AG04450 (cell line): ENCODE measurements at places on chromosomes 2 and 18.

- DNase-seq = no peak
Observed at GRCh38 chr2:225841314-225841713, 441.8 kb downstream of the NYAP2 start.

- no peak for DNase-seq
Observed at GRCh38 chr2:200184748-200185627, 121.5 kb upstream of the SPATS2L start.

DNA sequence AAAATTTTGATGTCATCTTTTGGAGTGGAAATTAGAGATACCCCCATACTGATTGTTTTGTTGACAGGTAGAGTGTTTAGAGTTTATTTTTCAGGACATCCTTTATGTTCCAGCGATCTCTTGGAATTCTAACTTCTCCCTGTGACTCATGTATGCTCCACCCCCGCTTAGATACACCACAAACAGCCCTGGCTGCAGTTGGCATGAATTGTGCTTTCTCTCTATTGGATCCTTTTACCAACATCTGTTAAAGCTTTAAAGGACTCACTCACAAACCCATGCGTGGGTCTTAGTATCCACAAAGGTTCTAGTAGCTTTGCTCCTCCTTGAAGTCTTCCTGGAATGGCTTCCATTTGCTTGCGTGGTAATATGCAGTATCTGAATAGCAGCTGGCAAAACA, 409.5 kb upstream of the POU3F3 start:
- DNase-seq = no peak

DNA sequence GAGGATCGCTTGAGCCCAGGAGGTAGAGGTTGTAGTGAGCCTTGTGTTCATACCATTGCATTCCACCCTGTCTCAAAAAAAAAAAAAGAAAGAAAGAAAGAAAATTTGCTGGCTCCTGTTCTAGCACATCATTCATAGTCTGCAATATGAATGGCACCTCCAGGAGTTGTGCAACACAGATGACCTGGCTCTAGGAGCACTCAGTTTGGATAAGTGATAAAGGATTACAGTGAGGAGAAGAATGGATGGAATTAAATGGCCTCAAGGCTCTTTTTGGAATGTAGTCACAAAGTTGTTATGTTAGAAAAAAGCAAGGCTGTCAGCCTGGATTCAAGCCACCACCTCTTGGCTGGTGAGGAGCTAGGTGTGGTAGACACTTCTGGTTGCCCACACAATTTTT, 21.5 kb upstream of the SPRED2 start:
- DNase-seq = no peak

DNA sequence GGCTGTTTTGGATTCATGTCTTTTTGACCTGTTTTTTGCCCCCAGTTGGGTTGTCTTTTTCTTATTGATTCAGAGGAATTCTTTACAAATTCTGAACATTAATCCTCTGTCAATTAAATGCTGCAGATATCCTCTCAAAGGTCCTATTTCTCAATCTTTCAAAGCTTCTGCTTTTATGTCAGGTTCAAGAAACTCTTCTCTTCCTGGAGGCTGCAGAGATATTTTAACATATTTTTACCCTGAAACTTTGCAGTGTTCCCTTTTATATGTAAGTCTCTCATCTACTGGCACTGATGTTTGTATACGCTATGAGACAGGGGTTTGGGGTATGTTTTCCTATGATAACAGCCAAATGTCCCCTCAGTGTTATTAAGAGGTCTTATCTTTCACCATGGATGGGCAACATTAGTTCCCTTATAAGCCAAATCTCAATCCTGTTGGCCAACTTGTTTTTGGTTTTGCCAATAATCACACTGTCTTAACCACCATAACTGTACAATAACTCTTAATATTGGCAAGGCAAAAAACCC, 159.3 kb downstream of the HDAC4 start:
- DNase-seq = no peak

- no peak for DNase-seq
Observed at GRCh38 chr2:144503242-144503641, 16.7 kb downstream of the ZEB2 start.

GRCh38 chr2:27652790-27653189, 10.6 kb downstream of the SUPT7L start:
- DNase-seq = no peak

DNA sequence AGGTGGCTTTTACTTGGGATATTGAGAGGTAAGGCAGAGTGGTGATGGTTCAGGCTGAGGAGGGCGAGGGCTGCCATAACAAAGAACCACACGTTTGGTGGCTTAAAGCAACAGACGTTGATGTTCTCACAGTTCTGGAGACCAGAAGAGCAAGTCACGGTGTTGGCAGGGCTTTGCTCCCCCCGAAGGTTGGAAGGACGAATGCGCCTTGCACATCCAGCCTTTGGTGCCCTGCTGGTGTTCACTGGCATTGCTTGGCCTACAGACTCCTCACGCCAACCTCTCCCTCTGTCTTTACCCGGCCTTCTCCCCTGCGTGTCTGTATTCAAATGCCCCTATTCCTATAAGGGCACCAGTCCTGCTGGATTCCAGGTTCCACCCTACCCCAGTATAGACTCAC, 125.4 kb downstream of the TPO start:
- DNase-seq = no peak

DNA sequence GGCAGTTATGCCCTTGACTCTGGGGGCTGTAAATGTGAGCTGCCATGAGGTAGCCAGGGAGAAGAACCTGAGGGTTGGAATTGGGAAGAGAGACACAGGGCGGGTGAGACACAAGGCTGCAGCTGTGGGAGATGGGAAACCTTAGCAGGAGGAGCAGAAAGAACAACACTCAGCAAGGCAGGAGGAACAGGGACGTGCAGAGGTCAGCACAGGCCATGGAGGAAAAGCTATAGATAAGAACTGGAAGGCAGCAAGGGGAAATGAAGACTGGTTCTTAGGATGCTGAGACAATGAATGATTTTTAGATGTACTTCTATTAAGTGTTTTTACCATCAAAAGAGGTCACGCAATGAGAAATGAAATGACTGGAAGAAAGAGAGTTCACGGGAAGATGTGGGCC, 80.2 kb downstream of the USP40 start:
- no peak for DNase-seq

GRCh38 chr2:176669398-176670174, 400.3 kb downstream of the MTX2 start:
- no peak for DNase-seq

DNA sequence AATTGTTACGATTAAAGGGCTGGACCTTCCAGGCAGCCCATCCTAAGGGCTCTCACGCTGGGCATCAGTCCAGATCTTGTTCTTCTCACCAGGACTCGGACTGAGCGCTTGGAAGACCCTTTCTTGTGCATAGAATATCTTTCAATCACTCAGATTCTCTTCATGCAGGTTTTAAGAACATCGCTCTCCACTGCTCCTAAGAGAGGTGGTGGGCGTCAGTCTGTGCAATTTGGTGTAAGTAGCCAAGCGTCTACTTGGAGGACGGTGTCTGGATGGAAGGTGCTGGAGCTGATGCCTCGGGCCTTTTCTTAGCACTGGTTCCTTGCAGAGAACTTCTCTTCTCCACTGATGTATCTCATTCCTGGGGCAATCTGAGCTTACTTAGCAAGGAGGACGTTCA, 68.7 kb downstream of the ASB1 start:
- no peak for DNase-seq

GRCh38 chr2:168912901-168913369, 11.8 kb downstream of the G6PC2 start:
- no peak for DNase-seq

GRCh38 chr2:240433973-240434727, 1.3 kb upstream of the GPC1 start:
- DNase-seq = peak; percentile 81

- DNase-seq = no peak
Observed at GRCh38 chr18:66432636-66433035, 171.3 kb downstream of the CDH19 start.

DNA sequence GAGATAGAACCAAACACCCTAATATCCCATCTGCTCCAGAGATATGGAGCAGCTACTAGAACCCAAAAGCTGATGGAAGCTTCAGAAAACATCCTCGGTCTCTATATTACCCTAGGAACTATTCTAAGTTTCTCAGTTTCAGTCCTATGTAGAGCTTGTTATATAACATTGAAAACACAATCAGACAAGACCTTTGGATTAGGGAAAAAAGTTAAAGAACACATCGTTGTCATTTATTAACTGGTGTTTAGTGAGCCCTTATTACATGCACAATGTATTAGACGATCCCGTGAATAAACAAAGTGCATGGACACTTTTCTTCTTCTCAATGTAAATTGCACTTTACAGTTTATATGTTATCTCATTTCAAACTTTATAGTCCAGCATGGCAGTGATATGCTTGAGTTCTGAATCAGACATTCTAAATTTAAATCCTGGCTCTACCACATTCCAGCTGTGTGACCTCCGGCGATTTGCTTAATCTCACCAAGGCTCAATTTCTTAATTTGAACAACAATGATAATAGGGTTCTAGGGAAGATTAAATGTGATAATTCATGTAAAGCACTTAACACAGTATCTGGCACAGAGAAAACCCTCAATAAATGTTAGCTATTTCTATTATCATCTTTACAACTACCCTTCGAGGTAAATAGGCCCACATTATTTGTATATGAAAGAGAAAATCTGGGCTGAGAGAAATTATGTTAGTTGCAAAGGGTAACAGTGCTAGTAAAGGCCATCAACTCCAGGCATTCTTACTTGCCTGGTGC, 83.6 kb upstream of the PIK3C3 start:
- DNase-seq = no peak

DNA sequence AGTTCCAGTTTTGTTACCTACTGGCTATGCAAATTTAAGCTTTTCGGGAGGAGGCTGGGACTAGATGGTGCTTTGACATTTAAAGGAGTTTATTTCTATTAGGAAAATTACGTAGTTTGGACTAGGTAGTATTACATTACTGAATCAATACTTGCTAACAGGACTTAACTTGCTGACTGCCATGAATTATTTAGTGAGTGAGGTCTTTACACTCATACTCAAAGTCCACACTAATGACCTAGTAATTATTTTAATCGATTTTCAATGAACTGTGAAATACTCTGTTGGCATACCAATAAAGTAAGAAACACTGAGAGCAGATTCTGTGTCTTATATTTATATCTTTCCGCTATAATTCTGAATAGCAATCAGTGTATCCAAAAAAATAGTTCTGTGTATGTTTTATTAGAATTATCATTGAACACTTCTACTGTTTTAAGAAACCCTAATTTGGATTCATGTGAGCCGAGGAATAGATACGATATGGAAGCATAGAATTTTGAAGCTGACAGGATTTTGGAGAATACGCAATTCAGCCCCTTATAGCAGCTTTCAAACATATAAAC, 55.0 kb downstream of the CHST9 start:
- no peak for DNase-seq

GRCh38 chr18:12283256-12283655, 24.8 kb upstream of the TUBB6 start:
- DNase-seq = no peak

GRCh38 chr18:49178321-49178720, 227.6 kb upstream of the SMAD7 start:
- DNase-seq = no peak

- no peak for DNase-seq
Observed at GRCh38 chr2:215826838-215827441, 186.4 kb downstream of the MREG start.

- no peak for DNase-seq
Observed at GRCh38 chr2:150267651-150268415, 219.6 kb downstream of the RND3 start.

GRCh38 chr2:214379227-214379626, 31.6 kb upstream of the VWC2L start:
- DNase-seq = no peak

- DNase-seq = peak; percentile 62
Observed at GRCh38 chr2:24702800-24703199, 90.4 kb downstream of the PTRHD1 start.

DNA sequence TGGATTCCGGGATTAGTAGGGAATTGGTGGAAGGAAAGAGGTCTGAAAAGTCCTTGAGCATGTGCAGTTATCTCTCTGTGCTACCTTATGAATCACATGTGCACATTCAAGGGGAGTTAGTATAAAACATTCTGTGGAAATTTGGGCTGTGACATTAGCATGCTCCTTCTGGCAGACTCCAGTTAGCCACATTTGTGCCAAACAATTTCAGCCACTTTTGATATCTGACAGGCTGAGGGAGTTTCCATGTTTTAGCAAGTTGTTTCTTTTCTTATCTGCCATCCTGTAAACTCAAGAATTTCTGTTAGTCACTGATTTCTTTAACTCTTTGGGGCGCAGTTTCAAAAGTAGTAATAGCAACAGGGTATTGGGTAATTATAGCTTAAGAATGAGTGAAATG, 28.3 kb upstream of the GYPC start:
- no peak for DNase-seq

DNA sequence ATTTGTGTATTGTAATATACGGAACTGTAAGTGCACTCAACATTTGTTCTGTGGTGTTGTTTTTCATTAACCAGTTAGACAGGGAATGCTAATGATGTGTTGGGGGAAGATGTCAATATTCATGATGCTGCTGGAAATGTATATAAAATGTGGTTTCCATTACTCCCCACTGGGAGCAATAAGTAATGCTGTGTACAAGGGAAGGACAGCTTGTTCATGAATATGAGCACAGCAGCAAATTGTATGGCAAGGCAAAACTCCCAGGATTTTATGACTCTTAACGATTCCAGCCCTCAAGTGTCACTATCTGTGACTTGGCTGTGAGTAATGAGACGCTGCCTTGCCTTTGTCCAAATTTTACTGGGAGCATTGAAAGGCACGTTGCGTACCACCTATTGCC, 312.4 kb upstream of the DDX18 start:
- no peak for DNase-seq

DNA sequence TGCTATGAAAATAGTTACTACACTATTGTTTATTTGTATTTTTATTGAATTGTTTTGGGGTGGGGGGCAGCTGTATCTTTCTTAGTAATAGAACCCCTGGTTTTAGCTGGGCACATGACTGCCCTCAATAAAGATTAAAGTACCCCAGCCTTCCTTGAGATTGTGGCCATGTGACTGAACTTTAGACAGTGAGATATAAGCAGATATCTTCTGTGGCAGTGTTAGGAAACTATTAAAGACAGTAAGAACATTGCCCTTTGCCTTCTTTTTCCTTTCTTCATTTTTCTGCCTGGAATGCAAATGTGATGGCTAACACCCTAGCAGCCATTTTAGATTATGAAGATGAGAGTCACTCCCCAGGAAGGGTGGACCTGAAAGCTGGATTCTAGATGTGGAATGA, 47.9 kb upstream of the AKAIN1 start:
- no peak for DNase-seq

GRCh38 chr2:169001116-169001815, 29.9 kb downstream of the ABCB11 start:
- DNase-seq = no peak

GRCh38 chr18:6810191-6810590, 80.7 kb downstream of the ARHGAP28 start:
- no peak for DNase-seq
